Activated naive CD8-positive, alpha-beta T cell treated with anti-CD3 and anti-CD28 coated beads for 36 hours (primary cell): ENCODE measurements at places on chromosomes 13 and 19.

DNA sequence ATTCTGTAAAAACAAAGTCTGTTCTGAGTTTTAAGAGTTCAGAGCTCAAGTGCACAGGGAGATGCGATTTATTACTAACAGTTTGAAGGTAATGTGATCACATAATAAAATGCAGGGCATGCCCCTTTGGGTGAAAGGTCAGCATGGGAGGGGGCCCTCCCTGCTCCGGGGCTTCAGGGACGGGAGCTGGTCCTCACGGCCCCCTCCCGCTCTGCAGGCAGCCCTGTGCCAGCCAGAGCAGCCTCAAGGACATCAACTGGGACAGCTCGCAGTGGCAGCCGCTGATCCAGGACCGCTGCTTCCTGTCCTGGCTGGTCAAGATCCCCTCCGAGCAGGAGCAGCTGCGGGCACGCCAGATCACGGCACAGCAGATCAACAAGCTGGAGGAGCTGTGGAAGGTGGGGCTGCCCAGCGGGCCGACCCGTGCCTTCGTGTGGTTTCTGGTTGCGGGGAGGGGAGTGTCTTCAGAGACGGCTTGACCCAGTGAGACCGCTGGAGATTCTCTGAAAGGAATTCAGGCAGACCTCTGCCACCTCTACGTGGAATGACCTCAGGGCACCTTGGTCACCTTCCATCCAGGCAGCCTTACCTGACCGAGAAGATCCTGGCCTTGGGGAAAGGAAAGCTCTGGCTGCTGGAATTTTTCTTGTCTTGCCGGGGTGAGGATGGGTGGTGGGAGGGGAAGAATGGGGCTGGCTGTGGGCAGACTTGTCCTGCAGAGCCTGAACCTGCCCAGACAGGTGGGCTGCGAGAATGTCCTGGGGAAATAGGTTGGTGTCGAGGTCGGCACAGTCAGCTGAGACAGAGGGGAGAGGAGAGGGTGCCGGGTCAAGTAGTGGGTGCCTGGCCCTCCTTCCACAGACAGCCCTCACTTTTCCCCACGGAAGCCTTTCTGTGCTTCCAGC is 19.0 kb downstream of the UPF1 start:
- DNase-seq: no peak

GRCh38 chr19:2815191-2815614 is 4.5 kb upstream of the ZNF554 start:
- no peak for DNase-seq

DNA sequence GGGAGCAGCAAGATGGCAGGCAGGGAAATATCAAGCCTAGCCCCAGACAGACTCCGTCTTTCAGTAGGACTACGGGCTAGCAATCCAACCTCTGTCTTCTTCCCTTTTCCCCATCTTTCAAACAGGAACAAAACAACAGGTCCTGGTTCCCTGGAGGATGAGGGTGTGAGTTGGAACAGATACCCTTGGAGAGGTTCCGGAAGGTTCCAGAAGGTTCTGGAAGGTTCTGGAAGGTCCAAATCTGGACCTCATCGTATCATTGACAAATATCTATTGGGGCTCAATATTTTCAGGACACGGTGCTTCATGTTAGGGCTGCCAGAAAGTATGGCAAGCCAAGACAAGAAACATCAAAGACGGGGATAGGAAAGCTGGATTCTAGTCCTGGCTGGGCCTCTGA is 28.5 kb upstream of the FEM1A start:
- DNase-seq: no peak

DNA sequence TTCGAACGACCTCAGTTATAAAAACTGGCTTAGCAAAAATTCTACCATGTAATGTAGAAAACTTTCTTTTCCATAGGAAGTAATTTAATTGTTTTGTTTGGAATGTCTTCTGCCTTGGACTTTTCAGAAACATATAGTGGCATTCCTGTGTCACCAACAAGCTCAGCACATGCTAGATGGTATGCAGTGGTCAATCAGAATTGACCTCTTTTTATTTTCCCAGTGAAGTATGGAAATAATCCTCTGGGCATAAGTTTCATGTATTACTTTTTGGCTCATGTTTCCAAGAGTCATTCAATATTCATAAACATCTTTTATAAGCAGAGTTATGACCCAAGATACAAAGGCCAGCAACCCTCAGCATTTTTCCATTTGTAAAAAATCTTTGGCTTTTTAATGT is 33.6 kb downstream of the NALCN start:
- DNase-seq: no peak

DNA sequence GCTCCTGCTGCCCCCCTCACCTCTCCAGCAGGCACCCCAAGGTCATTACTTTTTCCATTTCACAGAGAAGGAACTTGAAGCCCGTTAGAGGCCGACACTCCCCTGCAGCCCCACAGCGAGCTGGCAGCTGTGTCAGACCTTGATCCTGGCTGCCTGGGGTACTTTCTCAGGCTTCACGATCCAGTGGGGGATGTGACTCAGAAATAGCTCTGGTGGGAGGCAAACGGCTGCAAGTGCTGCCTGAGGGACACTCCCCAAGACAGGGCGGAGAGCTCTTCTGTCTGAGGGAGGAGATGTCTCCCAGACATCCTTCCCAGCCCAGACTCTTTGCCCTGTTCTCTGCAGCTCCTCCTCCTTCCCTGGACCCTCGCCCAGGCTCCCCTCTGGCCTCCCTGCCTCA is 4.8 kb downstream of the TSKS start:
- no peak for DNase-seq

GRCh38 chr19:1451916-1452801 is 2.2 kb downstream of the APC2 start:
- no peak for DNase-seq

- DNase-seq: no peak
Observed at GRCh38 chr19:17149393-17150135, 65.6 kb upstream of the USE1 start.

DNA sequence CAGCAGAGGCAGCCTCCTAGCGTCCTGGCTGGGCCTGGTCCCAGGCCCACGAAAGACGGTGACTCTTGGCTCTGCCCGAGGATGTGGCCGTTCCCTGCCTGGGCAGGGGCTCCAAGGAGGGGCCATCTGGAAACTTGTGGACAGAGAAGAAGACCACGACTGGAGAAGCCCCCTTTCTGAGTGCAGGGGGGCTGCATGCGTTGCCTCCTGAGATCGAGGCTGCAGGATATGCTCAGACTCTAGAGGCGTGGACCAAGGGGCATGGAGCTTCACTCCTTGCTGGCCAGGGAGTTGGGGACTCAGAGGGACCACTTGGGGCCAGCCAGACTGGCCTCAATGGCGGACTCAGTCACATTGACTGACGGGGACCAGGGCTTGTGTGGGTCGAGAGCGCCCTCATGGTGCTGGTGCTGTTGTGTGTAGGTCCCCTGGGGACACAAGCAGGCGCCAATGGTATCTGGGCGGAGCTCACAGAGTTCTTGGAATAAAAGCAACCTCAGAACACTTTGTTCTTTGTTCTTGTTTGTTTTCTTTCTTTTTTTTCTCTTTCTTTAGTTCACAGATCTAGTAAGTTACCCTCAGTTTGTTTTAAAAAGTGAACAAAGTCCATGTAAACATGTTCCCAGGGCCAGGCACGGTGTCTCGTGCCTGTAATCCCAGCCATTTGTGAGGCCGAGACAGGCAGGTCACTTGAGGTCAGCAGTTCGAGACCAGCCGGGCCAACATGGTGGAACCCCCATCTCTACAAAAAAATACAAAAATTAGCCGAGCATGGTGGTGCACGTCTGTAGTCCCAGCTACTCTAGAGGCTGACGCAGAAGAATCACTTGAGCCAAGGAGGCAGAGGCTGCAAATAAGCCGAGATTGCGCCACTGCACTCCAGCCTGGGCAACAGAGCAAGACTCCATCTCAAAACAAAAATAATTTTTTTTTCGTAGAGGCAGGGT is 10.2 kb downstream of the ANGPTL4 start:
- DNase-seq: no peak

- DNase-seq: no peak
Observed at GRCh38 chr13:101082441-101082840, 333.9 kb downstream of the NALCN start.

GRCh38 chr19:12834566-12834943 is at the start of gene RTBDN:
RTBDN (minus strand) TSS chr19:12834579; CDS start chr19:12829979, 4,600 bp downstream.
- no peak for DNase-seq

- DNase-seq: no peak
Observed at GRCh38 chr13:109783447-109783814, 3.0 kb downstream of the IRS2 start.

GRCh38 chr19:53936029-53936428 is 26.7 kb upstream of the CACNG8 start:
- no peak for DNase-seq

GRCh38 chr13:77305266-77305665 is 21.6 kb downstream of the MYCBP2 start:
- no peak for DNase-seq

DNA sequence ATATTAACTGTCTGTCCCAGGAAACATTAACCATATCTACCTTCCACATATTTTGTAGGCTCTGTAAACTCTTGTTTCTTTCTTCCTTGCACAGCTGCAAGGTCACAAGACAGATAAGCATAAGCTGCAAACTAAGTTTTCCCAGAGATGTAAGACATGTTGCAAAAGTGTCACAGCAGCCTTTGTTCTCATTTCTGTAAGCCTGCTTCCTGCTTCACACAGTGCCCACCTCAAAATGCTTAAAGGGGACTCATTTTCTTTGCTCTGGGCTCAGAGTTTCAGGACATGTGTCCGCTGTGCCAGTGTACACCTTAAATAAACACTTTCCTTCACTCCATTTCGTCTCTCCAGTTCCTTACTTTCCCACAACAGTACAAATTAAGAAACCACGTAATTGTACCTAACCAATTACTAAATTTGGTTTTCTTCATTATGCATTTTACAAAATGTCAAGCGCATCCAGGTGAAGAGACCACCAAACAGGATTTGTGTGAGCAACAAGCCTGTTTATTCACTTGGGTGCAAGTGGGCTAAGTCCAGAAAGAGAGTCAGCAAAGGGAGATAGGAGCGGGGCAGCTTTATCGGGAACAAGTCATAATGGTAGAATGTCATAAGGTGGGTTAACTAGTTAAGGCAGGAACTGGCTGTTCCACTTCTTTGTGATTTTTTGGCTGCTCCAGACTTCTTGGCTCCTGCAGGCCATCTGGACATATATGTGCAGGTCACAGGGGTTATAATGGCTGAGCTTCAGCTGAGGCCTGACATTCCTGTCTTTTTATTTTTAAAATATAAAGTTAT is 12.7 kb upstream of the ZNF431 start:
- no peak for DNase-seq

GRCh38 chr19:12543855-12544254 is 7.4 kb downstream of the ZNF564 start:
- no peak for DNase-seq

GRCh38 chr13:30620941-30621340 is 3.2 kb downstream of the USPL1 start:
- DNase-seq: no peak
